Type B pancreatic cell (in vitro differentiated cells): ENCODE measurements at places on chromosomes 5 and 9. TPM values are rescaled to one million over a fixed set of nuclear protein-coding genes. Genes with fewer than 3 reads are reported as not detected.
A peak's percentile ranks its signal among the peaks of the same experiment; 100 is the strongest.

- no peak for DNase-seq
- no peak overlapping the region for H3K4me3 ChIP-seq
- H3K27me3 ChIP-seq, result peaks cover 3% of the 10 kb centered on the region
- no peak overlapping the region for H3K27ac ChIP-seq
Measured at GRCh38 chr5:72673623-72674022, 142.8 kb upstream of the TNPO1 start.

The TMEM171 gene
- total RNA-seq, result 0.38 and 1.3 TPM in 2 replicates

GRCh38 chr5:36482812-36483211, 123.6 kb upstream of the SLC1A3 start:
- H3K36me3 ChIP-seq, result no peaks in the 10 kb centered on the region
- DNase-seq, result no peak
- no peak overlapping the region for H3K4me3 ChIP-seq
- H3K27me3 ChIP-seq, result no peaks in the 10 kb centered on the region
- no peak overlapping the region for H3K27ac ChIP-seq

- no peaks in the 10 kb centered on the region for H3K36me3 ChIP-seq
- no peaks in the 10 kb centered on the region for H3K4me1 ChIP-seq
- no peak overlapping the region for H3K4me3 ChIP-seq
- DNase-seq, result no peak
- H3K27ac ChIP-seq, result no peak overlapping the region
Measured at GRCh38 chr9:111970827-111971226, 74.2 kb downstream of the UGCG start.

DNA sequence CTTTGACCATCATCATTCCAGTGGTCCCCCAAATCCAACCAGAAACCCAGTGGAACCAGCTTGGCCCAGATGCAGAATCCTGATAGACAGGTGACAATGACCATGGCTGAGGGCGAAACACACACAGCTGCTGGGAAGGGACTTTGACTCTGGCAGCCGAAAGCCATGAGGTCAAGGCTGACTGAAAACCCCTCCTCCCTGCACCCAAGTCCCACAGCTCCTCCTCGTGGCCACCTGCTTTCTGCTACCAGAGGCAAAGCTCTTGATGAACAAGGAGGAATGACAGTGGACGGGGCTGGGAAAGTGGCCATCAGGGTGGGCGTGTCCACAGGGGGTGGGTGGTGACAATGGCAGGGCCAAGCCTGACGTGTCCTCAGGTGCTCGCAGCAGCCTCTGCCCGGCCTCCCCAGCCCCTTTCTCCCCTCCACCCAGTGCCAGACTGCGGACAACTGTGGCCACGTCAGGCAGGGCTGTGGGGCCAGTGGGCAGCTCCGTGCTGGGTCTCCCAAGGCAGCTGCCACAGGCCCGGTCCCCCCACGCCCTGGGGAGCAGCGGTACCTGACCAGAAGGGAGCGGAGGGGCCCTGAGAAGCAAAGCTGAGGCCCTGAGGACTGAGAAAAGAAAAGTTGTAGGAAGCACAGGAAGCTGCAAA, 30.8 kb upstream of the SARDH start:
- H3K27ac ChIP-seq, result no peak overlapping the region
- peak; percentile 68 for DNase-seq
- no peaks in the 10 kb centered on the region for H3K4me1 ChIP-seq
- peaks cover 46% of the 10 kb centered on the region for H3K36me3 ChIP-seq

The SPATA9 gene
- total RNA-seq, result 0.29 TPM in 2 replicates

GRCh38 chr9:5568868-5569267, 58.5 kb downstream of the PDCD1LG2 start:
- no peaks in the 10 kb centered on the region for H3K36me3 ChIP-seq
- H3K27ac ChIP-seq, result peak overlapping the region; percentile 2
- peaks cover 4% of the 10 kb centered on the region for H3K4me1 ChIP-seq
- no peak overlapping the region for H3K4me3 ChIP-seq
- no peaks in the 10 kb centered on the region for H3K27me3 ChIP-seq
- no peak for DNase-seq

The LCN9 gene
- total RNA-seq, result 1.1 and 2.0 TPM in 2 replicates

DNA sequence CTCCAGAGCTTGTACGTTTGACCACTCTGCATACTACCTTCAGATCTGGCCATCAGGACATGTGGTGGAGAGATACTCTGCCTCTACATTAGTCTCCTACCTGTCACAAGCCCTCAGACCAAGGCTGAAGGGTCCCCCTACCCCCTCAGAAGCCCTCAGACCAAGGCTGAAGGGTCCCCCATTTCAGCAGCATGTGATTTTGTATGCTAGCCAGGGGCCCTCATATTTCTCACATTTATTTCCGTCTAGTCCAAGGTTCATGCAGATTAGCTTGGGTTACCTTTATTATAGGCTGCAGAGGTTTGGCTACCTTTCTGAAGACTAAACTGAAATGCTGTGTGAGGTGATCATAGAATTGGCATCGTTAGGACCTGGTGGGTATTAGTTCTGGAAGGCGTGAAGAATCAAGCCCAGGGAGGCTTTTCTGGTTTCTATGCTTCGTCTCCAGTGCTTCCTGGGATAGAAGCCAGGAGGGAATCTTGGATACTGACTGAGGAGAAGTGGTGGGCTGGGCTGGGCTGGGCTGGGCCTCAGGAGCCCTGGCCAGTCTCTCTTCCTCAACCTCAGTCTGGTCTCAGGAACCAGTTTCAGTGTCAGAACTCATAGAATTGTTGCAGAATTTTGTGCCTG, 2.8 kb downstream of the SMIM32 start:
- H3K27me3 ChIP-seq, result peaks cover 64% of the 10 kb centered on the region
- H3K4me1 ChIP-seq, result peaks cover 13% of the 10 kb centered on the region
- no peak for DNase-seq
- H3K4me3 ChIP-seq, result peak overlapping the region; percentile 21
- H3K36me3 ChIP-seq, result peaks cover 30% of the 10 kb centered on the region

The SV2C gene
- 0.64 and 6.9 TPM in 2 replicates for total RNA-seq

DNA sequence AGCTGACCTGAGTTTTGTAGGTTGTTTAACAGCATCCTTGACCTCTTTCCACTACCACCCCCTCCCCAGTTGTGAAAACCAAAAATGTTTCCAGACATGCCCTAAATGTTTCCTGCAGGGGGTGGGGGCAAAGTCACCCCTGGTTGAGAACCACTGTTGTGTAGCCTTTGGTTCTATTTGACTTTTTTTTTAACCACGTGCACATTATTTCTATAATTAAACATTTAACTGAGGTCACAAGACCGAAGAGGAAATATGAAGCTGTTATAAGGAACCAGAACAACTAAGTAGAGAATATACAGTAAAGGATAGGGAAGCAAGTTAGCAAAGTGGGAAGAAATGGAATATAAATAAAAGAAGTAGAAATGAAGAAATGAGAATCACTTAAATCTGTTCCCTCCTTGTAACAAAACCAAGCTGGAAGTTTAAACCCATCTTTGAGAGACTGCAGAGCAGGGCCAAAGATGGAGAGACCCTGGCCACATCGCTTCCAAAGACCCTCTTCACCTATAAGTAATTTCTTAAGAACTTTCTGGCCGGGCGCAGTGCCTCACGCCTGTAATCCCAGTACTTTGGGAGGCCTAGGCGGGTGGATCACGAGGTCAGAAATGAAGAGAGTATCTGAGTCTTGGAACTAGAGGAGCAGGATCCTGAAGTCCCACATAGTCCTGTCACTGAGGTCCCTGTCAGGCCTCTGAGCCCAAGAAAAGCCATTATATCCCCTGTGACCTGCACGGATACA, 14.4 kb downstream of the SIT1 start:
- H3K4me3 ChIP-seq, result no peak overlapping the region
- H3K27me3 ChIP-seq, result peaks cover 5% of the 10 kb centered on the region
- DNase-seq, result no peak
- H3K4me1 ChIP-seq, result no peaks in the 10 kb centered on the region
- H3K27ac ChIP-seq, result no peak overlapping the region
- H3K36me3 ChIP-seq, result peaks cover 7% of the 10 kb centered on the region

The CD274 gene
- 1.2 and 1.4 TPM in 2 replicates for total RNA-seq

GRCh38 chr9:114083666-114084065, 5.6 kb upstream of the AMBP start:
- H3K27me3 ChIP-seq, result peaks cover 11% of the 10 kb centered on the region
- H3K4me3 ChIP-seq, result no peak overlapping the region
- H3K4me1 ChIP-seq, result peaks cover 13% of the 10 kb centered on the region
- no peak overlapping the region for H3K27ac ChIP-seq
- H3K36me3 ChIP-seq, result no peaks in the 10 kb centered on the region

GRCh38 chr5:106376522-106376921, 1294.2 kb downstream of the EFNA5 start:
- H3K36me3 ChIP-seq, result no peaks in the 10 kb centered on the region
- H3K4me3 ChIP-seq, result no peak overlapping the region
- peaks cover 4% of the 10 kb centered on the region for H3K4me1 ChIP-seq
- H3K27me3 ChIP-seq, result no peaks in the 10 kb centered on the region
- H3K27ac ChIP-seq, result no peak overlapping the region

GRCh38 chr9:13378154-13378553, 98.7 kb upstream of the MPDZ start:
- DNase-seq, result no peak
- no peaks in the 10 kb centered on the region for H3K4me1 ChIP-seq
- H3K27me3 ChIP-seq, result no peaks in the 10 kb centered on the region
- no peaks in the 10 kb centered on the region for H3K36me3 ChIP-seq
- no peak overlapping the region for H3K27ac ChIP-seq

DNA sequence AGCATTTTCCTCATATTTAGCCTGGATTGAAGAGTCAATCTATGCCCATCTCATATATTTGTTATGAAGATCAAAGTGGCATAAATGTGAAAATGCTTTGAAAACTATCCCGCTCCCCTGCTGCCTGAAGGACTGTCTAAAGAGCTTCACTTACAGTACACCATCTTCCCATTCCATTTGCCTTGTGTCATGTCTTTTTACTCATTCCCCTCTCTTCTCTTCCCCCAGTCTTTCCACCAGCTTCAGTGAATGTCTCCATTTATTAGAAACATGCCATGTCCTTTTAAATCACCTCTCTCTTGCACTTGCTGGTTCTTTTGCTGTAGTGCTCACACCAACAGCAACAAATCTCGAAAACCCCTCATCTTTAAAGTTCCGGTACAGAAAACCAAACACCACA, 192.7 kb upstream of the SGCD start:
- no peak overlapping the region for H3K4me3 ChIP-seq
- H3K4me1 ChIP-seq, result no peaks in the 10 kb centered on the region
- DNase-seq, result no peak
- H3K27me3 ChIP-seq, result no peaks in the 10 kb centered on the region

The DNAJB5 gene
- total RNA-seq, result 4.8 and 12.2 TPM in 2 replicates

- H3K27me3 ChIP-seq, result no peaks in the 10 kb centered on the region
- peaks cover 15% of the 10 kb centered on the region for H3K36me3 ChIP-seq
- no peak overlapping the region for H3K27ac ChIP-seq
- H3K4me3 ChIP-seq, result no peak overlapping the region
- peaks cover 37% of the 10 kb centered on the region for H3K4me1 ChIP-seq
- DNase-seq, result no peak
Measured at GRCh38 chr5:73899916-73900315, 273.9 kb downstream of the ARHGEF28 start.

DNA sequence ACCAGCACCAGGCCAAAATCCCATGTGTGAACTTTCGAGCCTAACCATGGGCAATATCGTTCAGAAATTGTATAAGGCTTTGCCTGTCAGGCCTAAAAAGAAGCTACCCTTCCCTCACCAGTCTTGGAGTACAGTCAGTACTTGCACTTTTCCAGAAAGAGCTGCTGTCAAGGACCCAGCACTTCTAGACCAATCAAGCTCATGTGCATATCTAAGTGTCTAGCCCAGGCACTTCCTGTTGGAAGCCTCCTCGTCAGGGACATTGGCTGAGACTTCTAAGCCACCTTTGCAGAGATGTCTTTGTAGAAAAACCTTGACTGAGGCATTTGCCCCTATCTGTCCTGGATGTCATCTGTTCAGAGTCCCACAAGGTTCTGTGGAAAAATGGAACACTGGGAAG, 1930.5 kb downstream of the EFNA5 start:
- DNase-seq, result no peak
- H3K4me3 ChIP-seq, result no peak overlapping the region
- H3K27me3 ChIP-seq, result no peaks in the 10 kb centered on the region
- no peak overlapping the region for H3K27ac ChIP-seq

DNA sequence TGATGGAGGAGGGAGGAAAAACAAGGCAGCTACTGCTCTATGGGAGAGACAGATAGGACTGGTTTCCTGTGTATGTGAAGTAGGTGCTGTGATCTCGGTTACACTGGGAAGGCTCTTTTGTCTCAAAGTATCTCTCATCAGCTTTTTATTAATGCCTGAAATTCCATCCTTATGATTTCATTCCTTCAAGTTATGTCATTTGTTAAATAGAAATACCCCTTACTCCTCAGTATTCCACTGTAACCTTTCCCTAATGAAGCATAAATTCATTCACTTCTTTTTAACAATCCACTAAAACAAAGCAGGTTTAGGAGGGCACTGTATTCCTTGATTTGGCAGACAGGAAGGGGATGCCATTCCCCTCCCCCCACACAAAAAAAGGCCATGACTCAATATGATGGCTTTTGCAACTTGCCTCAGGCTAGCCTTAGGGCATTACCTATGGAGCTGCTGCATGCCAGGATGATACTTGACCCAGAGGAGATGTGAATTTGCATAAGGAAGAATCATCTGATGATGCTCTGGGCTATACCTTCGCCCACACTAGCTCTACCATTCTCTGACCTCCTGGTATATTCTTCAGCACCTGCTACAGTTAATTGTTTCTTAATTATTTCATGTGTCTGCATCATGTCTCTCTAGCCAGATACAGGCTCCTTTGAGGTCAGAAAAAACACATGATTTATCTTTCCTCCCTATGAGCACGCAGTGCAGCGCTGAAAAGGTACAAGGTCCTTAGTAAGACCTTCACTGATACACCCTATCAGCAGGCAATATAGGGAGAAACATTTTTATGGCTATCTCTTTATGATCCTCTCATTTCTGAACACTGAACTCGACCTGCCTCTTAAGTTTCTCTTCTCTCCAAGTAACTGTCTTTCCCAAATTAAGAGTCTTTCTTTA, 26.3 kb downstream of the NR3C1 start:
- peak overlapping the region; percentile 39 for H3K27ac ChIP-seq
- no peak for DNase-seq
- peak overlapping the region; percentile 24 for H3K4me3 ChIP-seq
- H3K27me3 ChIP-seq, result no peaks in the 10 kb centered on the region
- peaks cover 27% of the 10 kb centered on the region for H3K4me1 ChIP-seq

GRCh38 chr9:130364619-130365322, 80.0 kb upstream of the ASS1 start:
- no peak overlapping the region for H3K4me3 ChIP-seq
- H3K27me3 ChIP-seq, result peaks cover 16% of the 10 kb centered on the region
- H3K36me3 ChIP-seq, result no peaks in the 10 kb centered on the region
- H3K4me1 ChIP-seq, result peaks cover 7% of the 10 kb centered on the region
- no peak for DNase-seq
- no peak overlapping the region for H3K27ac ChIP-seq

- DNase-seq, result no peak
- H3K4me1 ChIP-seq, result no peaks in the 10 kb centered on the region
- H3K36me3 ChIP-seq, result no peaks in the 10 kb centered on the region
- no peak overlapping the region for H3K4me3 ChIP-seq
- no peaks in the 10 kb centered on the region for H3K27me3 ChIP-seq
- H3K27ac ChIP-seq, result no peak overlapping the region
Measured at GRCh38 chr5:163094492-163095180, 342.8 kb upstream of the CCNG1 start.

The IFNE gene
- total RNA-seq, result 0.19 and 0.75 TPM in 2 replicates

- peaks cover 35% of the 10 kb centered on the region for H3K4me1 ChIP-seq
- no peak overlapping the region for H3K4me3 ChIP-seq
- H3K27ac ChIP-seq, result no peak overlapping the region
- H3K36me3 ChIP-seq, result no peaks in the 10 kb centered on the region
- no peak for DNase-seq
Measured at GRCh38 chr5:57509501-57510260, 27.1 kb upstream of the ACTBL2 start.

The IL12B gene
- not detected in 2 replicates for total RNA-seq
